ENCODE measurements at places on chromosomes 16 and 17.
A peak's percentile ranks its signal among the peaks of the same experiment; 100 is the strongest.

- no peak for DNase-seq
These were observed 12.6 kb upstream of the UQCRC2 start for GRCh38 chr16:21940570-21940969.

DNA sequence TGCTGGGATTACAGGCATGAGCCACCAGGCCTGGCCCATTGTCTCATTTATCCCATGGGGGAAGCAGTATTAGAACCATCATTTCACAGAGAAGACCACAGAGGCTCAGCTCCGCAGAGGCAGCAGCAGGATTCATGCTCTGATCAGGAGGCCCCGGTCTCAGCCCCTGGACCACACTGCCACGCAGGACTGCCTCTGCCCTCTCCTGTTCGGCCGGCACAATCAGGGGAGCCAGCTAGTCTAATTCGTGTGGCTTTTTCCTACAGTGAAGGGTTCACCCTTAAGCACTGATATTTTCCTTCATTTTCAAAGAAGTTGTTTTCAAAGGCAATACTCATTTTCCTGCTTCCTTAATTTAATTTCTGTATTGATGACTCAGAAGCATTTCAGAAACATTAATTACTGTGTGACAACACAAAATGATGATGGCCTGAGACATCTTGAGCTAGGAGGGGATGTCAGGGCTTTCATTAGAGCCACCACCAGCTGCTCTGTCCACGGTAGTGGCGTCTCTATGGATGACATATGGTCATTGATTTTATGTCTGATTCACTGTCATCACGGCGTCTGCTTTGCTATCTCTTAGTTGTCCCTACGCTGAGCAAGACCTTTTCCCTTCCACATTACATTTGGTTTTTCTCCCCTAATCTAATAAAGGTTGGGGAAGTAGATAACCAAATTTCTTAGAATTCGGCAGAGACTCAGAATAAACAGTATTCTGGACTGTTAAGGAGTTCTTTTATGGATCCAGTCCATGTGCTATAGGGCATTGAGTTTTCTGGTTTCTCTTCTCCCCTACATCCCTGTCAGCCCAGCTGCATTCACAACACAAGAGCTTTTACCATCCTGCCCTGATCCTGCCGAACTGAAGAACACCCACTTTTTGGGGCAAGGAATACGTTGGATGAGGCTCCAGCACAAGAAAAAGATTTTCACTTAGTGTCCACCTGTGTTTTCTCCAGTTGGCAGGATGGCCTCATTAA is 314.0 kb downstream of the SLC39A11 start:
- DNase-seq: no peak

DNA sequence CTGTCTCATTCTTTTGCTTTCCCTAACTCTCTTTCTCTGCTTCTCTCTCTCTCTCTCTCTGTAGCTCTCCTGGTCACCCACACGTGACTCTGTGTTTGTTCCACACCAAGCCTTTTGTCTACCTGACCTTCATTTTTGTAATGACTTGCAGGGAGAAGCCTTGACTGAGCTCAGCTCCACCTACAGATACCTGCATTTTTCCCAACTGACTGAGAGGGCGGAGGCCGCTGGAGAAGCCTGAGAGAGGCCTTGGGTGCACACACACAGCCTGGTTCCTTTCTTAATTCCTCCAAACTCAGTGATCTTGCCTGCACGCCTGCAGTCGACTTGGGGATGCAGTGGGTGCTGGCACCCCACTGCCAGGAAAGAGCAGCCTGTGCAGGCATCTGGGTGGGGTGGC is 68.8 kb downstream of the LYRM1 start:
- DNase-seq: no peak

DNA sequence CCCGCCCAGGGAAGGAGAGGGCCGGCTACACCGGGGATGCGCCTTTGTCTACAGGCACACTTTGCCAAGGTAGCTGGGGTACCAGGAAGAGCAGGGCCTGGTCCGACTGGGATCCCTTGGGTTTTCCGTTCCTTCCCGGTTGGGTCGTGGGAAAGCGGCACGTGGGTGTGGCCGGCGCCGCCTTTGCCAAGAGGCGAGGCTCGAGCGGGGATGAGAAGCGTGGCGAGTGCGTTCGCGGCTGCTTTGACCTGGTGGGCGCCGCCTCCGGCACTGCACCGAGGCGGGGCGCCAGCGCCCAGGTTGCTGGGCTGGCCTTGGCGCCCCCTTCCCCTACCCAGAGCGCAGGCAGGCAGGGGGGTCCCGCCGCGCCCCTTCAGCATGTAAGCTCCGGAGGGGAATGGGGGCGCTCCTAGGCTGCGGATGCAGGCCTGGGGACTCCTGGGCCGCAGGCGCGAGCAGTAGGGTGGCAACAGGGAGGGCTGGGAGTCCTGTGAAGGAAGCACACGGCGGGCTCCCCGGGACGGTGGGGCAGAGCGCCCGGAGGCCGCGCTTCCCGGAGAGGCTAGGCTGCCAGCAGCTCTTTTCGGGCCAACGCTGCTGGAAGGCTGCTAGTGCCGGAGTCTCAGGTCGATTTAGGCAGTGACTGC is 2.0 kb downstream of the HAS3 start:
- no peak for DNase-seq

GRCh38 chr17:79393358-79394052 is 217.3 kb downstream of the RBFOX3 start:
- DNase-seq: peak; percentile 25

GRCh38 chr17:173166-173911 is 8.1 kb downstream of the DOC2B start:
- no peak for DNase-seq
